Hematopoietic multipotent progenitor cell treated with erythropoietin and hydrocortisone succinate and interleukin-3 and kit ligand, for 8 days (in vitro differentiated cells): ENCODE measurements at places on chromosomes 12 and 14.

DNA sequence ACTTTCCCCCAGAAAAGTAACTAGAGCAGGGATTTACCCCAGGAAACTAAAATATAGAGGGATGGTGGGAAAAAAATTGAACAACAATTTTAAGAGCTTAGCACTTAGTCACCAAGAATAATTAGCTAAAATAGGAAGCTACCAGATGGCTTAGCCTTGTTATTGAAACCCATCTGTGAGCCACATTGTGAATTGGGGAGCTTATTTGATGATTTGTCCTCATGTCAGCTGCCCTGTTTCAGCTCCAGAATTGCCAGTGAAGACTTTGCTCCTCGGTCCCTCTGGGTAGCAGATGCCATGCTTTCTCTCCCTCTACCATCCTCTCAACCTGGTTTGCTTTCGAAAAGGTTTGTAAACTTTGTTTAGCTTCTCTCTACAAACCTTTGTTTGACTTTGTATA lies 67.7 kb upstream of the PTHLH start:
- no peak for DNase-seq

DNA sequence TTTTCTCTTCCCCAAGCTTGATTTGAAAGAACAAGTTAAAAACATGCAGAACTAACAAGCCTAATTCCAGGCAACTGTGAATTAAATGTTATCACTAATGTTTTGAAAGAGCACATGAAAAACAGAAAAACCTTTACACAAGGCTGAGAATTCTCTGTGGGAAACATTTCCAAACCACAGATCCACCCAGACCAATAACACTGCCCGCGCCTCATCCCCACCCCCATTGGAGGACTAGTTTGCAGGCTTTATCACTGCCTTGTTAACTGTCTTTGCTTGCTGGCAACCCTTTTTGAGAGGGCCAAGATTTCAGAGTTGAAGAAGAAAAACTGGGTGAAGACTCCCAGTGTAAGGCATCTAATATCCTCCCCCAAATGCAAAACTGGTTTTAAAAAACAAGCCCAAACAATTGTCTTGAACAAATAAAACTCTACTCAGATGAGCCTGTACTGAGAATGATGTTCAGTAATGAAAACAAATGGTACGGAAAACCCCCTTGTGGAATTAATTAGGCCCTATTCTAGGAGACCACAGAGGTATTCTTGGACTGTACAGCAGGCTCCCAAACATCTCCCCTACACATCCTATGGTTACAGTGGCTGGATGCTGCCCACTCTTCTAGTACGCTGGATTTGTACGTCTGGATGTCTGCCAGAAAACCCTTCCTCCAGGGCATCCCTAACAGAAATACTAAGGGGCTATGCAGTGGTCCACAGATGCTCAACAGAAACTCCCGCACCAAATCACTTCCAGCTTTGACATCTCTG lies 5.8 kb downstream of the MAX start:
- DNase-seq = peak; percentile 66

DNA sequence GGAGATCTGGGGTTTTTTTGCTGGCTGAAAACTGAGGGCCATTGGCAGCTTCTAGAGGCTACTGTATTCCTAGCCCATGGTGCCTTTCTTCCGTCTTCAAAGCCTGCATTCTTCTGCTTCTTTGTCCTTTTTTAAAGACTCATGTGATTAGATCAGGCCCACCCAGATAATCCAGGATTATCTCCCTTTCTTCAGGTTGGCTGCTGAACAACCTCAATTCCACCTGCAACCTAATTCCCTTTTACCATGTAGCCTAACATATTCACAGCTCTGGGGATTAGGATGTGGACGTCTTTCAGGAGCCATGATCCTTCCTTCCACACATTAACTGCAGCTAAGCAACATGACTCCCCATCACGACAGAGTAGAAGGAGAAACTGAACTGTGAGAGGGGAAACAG lies 985.5 kb downstream of the DIO2 start:
- DNase-seq = no peak

DNA sequence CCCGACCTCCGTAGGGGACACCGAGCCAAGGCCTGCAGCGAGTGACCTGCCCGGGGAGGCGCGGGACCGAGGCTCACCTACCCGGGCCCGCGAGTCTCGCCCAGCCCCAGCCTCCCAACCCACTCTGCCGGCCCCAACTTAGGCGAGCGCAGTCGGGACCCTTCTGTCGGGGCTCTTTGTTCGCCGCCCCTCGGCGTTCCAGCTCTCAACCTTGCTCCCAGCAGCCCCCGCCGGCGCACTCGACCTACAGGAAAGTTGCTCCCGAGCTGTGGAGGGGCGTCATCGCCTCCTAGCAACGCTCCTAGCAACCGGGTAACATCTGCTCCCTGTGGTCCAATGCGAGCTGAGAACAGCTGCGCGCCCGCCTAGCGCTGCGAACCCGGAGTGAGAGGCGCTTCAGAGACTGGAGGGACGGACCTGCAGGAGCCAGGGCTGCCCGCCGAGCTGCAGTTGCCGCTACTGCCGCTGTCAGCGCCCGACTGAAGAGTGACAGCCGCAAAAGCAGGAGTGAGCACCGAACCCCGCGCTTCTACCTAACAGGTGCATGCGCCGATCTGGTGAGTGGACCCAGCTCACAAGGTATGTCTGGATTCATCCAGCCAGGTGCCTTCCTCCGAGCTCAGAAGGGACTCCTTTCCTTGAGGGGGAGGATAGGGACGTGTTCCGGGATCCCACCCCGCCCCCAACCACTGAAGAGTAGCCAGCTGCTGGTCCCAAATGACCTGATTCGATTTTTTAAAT lies 355.0 kb downstream of the SNAPC1 start:
- peak; percentile 10 for DNase-seq

DNA sequence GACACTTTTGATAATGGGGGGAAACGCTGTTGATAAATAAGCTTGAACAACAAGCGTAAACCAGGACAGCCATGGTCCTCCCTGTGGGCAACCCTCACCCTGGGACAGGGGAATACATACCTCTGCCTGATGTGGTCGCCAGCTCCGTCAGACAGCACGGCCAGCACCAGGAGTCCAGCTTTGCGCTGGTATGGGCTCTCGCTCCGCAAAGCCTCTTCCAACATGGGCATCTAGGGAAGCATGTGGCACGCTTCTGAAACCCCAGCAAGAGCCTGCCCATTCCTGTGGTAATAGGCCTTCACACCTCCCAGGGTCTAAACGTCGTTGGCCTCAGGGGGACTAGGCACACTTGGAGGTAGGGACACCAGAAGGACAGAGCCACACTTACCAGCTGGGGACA lies 2.9 kb downstream of the IPO4 start:
- DNase-seq = no peak

GRCh38 chr12:93784339-93785086 lies 107.3 kb downstream of the CRADD start:
- peak; percentile 29 for DNase-seq

DNA sequence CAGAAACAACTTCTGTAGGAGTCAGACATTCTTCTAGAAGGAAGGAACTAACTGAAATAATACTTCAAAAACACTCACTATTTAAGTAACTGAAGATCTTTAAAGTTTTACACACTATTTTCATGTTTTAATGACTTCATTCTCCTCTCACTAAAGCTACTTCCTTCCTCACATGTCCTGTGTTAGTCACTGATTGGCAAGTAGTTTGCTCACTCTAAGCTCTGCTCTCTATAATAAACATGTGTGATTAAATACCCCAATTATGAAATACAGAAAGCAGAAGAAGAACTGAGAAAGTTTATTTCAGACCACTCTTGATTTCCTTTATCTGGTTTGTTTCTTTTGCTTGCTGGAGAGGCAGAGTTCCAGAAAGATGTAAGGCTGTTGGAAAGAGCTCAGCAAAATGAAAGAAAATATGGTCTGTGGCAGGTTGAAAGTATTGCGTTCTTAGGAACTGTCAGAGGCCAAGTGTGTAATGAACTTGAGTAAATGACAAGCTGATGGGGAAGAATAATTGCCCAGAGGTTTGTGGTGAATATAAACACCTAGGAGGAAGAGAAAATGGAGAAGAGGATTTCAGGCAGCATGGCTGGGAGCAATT lies 522.0 kb upstream of the SEL1L start:
- DNase-seq = no peak

DNA sequence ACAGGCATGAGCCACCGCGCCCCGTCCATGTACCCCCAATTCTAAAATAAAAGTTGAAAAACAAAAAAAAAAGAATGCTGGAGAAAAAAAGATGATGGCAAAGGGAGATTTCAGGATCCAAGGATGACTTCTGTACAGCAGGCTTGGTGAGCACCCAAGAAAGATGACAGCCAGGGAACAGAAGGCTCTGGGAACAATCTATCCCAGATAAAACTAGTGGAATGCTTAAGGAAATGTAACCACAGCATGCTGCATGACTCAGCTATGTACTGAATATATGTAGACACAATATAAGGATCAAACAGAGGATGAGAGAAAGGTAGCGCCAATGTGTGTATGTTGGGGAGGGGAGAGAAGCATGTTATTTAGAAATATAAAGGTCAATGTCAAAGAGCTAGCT lies 123.7 kb upstream of the TMTC1 start:
- no peak for DNase-seq

DNA sequence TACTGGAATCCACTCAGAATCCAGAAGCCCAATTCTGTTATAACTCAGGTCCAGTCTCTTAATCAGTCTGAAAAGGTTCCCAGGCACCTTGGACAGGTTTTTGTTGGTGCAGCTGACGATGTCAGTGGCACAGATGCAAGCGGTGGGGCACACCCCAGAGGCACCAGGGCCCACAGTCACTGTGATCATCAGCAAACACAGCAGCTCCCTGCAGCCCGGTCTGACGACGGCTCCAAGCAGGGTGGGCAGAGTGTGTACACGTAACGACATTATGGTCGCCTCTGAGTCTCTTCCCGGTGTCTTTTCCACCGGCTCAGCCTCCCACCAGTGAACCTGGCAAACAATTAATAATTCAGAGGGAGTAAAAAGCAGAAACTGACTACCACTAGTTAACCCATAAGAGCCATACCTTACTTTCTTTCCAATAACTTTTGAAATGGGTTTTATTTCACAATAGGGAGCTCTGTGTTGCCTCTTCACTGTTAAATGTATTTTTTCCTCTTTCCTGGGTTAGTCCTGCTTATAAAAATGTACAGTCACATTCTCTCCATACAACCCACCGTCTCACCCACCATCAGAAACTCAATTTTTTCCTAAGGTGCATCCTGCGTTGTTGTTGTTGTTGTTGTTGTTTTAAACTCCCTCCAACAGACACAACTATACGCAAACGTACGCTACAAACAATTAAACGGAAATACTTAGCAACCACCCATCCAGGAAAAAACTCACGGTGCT lies 521 bp upstream of the PCED1B start:
- peak; percentile 62 for DNase-seq

- DNase-seq = no peak
These were observed 42.0 kb downstream of the RIN3 start for GRCh38 chr14:92555465-92556111.

DNA sequence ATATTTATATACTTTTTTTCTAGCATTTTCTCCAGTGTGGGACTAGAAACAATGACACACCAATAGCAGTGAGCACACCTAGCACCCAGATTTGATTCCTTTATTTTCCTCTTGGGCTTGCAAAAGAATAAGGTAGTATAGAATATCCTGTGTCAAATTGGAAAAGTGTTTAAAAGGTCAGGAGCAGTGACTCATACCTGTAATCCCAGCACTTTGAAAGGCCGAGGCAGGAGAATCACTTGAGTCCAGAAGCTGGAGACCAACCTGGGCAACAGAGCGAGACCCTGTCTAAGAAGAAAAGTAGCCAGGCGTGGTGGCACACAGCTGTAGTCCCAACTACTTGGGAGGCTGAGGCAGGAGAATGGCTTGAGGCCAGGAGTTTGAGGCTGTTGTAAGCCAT lies 53.8 kb upstream of the SGPP1 start:
- DNase-seq = no peak

DNA sequence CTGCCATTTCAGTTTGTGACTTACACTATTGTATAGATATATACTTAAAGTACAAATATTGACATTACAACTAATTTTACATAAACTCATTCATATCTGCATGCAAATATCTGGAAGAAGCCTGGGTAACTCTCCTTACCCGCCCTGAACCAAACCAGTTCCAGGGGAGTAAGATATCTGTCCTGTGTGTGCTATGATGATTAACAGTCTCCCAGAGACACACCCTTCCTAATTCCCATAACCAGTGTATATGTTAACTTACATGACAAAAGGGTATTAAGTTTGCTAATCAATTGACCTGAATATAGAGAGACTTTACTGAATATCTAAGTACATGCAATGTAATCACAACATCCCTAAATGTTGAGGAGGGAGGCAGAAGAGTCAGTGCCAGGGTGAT lies 23.0 kb downstream of the PRB3 start:
- no peak for DNase-seq

DNA sequence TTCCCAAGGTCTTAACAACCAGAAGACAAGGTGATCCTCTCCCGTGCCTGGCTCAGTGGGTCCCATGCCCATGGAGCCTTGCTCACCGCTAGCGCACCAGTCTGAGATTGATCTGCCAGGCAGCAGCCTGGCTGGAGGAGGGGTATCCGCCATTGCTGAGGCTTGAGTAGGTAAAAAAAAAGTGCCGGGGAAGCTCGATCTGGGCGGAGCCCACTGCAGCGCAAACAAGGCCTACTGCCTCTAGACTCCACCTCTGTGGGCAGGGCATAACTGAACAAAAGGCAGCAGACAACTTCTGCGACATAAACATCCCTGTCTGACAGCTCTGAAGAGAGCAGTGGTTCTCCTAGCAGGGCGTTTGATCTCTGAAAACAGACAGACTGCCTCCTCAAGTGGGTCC lies 104.0 kb downstream of the C14orf39 start:
- no peak for DNase-seq

- DNase-seq = no peak
These were observed 17.9 kb upstream of the NID2 start for GRCh38 chr14:52086711-52087110.

- DNase-seq = no peak
These were observed 460.3 kb upstream of the LRFN5 start for GRCh38 chr14:41146391-41146790.

- no peak for DNase-seq
These were observed 404.4 kb upstream of the RGS6 start for GRCh38 chr14:71527838-71528237.
